ENCODE measurements at places on chromosomes 2 and 18. TPM values are rescaled to one million over a fixed set of nuclear protein-coding genes. Genes with fewer than 3 reads are reported as not detected.

Gene SMCHD1
- 184 TPM for total RNA-seq

Gene TMEFF2
- total RNA-seq = 88.4 TPM

Gene UBXN4
- 80.9 TPM for total RNA-seq

Gene SLC5A7
- total RNA-seq = 3.1 TPM

Gene NPAS2
- total RNA-seq = 1.3 TPM

Gene RPRM
- 7.0 TPM for total RNA-seq

Gene SERPINB4
- total RNA-seq = not detected

Gene ITGAV
- total RNA-seq = 60.7 TPM

Gene INO80C
- total RNA-seq = 10.3 TPM
